ENCODE measurements at places on chromosomes 4 and X. TPM values are rescaled to one million over a fixed set of nuclear protein-coding genes. Genes with fewer than 3 reads are reported as not detected.

The RASGEF1B gene
- 0.53 TPM for total RNA-seq

The PAGE2 gene
- total RNA-seq = not detected

The RPS6KA6 gene
- 0.23 TPM for total RNA-seq

The ARMCX2 gene
- total RNA-seq = 45.7 TPM

The HOPX gene
- 9.1 TPM for total RNA-seq

The GPR34 gene
- not detected for total RNA-seq

The TET2 gene
- total RNA-seq = 5.7 TPM

Data from hair follicular keratinocyte (primary cell).